ENCODE measurements at places on chromosomes 7 and 10.

DNA sequence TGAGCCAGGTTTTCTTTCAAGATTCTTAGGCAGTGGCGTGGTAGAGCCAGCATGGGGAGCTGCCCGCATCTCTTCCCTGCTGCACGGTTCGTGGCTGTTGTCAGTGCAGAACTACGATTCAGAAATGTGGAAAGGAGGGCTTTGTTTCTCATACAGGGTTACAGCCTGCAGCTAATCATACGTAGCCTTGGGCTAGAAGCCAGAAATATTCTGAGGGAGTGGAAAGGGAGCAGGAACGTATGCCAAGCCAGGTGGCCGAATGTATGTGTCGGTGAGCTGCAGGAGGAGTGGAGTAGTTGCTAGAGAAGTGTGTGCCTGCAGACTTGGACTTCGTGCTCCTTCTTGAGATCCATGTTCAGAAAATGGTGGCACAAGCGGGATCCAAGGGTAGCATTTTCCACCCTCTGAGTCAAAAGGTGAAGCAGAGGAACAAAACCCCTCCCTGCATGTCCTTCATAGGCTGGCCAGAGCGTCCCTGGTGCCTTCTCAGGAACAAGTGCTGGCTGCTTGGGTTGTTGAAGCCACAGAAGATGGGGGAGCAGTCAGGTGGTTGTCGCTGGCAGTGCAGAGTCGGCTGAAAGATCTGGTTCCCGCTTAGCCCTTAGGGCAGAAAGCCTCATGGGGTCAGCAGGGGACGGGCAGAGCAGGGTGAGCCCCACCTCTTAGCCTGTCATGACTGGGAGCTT is 40.9 kb downstream of the LANCL2 start:
- DNase-seq, result no peak

DNA sequence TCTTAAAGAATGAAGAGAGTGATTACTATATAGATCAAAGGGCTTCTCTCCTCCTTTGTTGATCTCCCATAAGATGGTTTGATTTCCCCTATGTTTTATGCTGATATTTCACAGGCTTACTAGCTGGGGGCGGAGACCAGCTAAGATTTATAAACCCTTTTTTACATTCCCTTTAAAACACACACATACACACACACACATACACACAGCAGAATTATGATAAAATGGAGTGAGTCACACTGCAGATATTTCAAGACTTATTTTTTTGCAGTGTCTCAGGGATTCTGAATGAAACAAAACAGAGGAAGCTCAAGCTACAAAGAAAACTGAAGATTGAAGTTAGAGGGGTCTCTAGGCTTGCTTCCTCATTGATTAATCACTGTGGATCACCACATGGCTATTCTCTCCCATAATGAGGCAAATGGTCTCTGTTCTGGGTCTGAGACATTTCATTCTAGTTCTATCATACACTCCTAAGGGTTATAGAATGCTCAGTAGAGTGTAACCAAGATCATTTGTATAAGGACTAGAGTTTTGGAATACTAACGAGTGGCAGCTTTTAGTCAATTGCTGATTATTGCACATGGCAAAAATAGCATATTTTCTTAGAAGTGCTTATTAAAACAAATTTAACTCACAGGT is 18.6 kb downstream of the INA start:
- DNase-seq, result no peak

- no peak for DNase-seq
Observed at GRCh38 chr7:3188946-3189345, 112.1 kb upstream of the SDK1 start.

GRCh38 chr10:79981450-79982361 is 32.8 kb upstream of the SFTPD start:
- no peak for DNase-seq

GRCh38 chr7:153440715-153441114 is 611.5 kb upstream of the DPP6 start:
- no peak for DNase-seq
